Motor neuron (in vitro differentiated cells): ENCODE measurements at places on chromosomes 1 and 21.

GRCh38 chr1:116667078-116667574 lies 407 bp downstream of the IGSF3 start:
- peak; percentile 70 for ATAC-seq

- no peak for ATAC-seq
Measured at GRCh38 chr1:230899841-230900251, 31.5 kb upstream of the C1orf198 start.

DNA sequence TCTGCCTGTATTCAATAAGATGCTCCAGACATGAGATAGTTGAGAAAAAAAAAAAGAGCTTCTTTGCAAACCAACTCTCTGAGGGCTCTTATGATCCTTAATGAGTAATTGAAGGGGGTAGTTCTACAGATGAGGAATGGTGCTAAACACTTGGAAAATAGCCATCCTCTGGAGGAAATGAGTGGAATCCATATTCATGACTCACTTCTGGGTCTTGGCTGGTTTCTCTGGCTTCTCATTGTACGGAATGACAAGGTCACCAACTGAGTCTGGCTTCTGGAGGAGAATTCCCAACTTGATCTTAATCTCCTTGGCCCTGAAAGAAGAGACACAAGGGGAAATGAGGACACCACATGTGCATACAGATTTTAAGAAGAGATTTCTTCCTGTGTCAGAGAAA lies 34.7 kb downstream of the RGS5 start:
- ATAC-seq = peak; percentile 18

- ATAC-seq = no peak
Measured at GRCh38 chr1:90534116-90534515, 183.0 kb downstream of the BARHL2 start.

DNA sequence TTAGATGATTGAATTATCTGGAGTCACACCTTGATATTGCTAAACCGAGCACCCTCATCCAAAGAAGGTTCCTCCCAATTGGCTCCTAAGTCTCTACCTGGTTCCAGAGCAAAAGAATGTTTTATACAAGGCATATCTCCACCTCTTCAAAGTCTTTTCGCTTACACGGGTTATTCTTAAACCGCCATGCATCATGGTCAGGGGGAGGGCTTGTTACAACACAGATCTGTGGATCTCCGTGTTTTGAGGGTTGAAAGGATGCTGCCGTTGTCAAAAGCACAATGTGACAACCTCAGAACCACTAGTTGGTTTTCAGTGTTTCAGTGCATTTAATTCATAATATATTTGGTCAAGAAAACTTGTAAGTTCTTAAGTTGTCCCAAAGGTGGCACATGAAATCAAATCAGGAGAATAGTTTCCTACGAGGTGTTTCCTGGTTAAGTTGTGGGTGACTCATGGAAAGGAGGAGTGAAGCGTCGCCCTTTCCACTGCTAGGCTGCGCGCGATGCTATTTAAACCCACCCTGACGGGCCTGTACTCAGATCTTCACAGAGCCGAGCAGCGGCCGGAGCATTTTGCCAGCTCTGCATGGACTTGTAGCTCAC lies 1531.6 kb upstream of the TPTE start:
- peak; percentile 28 for ATAC-seq

- peak; percentile 79 for ATAC-seq
Measured at GRCh38 chr1:223707256-223708000, 4.9 kb upstream of the CAPN2 start.
